ENCODE measurements at places on chromosomes 7 and 10.

DNA sequence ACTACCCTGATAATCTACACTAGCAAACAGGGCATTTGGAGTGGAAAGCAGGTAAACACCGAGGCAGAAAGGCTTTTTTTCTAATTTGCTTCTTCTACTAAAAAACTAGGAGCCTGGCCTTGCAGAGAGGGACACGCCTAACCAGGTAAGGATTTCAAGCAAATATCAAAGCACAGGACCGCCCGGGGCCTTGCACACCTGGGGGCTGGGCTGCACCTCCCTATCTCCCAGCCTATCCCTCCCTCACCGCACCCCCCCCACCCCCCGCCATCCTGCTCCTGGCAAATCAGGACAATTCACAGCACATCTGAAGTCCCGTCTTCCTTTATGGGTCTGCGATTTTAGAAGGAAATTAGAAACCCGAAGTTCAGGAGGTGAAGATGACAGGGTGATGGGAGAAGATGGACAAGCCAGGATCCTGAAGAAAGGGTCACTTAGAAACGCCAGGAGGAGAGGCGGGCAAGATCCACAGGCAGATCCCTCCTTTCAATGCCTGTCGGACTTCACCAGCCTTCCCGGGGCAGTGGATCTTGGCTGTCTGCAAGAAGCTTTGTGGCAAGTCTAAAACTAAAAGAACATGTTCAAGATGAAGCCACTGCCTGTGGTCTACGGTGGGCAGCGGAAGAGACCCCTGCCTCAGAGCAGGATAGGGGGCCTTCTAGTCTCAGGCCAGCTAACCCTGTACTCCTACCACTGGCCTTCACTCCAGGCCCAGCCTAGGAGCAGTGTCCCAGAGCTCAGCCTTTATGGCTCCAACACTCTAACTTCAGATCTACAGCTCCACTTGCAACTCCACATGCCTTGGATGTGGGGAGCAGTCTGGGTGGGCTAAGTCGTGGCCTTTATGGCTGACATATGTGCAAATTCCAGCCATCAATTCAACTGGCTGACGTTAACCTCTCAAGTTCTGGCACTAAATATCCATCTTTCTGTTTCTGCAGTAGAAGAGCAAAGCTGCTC lies 43.9 kb downstream of the TNS3 start:
- DNase-seq: no peak

GRCh38 chr10:69901628-69902505 lies 100.2 kb downstream of the COL13A1 start:
- peak; percentile 88 for DNase-seq

DNA sequence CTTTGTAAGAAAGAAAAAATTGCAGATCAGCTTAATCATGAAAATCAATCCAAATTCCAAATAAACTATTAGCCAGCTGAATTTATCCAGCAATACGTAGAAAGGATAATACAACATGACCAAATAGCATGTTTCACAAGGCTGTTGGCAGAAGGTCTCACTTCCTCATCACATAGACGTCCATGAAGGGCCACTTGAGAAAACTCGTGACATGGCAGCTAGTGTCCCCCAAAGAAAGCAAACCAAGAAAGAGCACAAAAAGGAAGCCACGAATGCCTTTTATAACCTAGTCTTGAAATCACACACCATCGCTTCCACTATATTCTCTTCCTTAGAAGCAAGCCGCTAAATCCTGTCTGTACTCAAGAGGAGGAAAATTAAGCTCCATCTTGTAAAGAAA lies 105.6 kb upstream of the NRBF2 start:
- no peak for DNase-seq

DNA sequence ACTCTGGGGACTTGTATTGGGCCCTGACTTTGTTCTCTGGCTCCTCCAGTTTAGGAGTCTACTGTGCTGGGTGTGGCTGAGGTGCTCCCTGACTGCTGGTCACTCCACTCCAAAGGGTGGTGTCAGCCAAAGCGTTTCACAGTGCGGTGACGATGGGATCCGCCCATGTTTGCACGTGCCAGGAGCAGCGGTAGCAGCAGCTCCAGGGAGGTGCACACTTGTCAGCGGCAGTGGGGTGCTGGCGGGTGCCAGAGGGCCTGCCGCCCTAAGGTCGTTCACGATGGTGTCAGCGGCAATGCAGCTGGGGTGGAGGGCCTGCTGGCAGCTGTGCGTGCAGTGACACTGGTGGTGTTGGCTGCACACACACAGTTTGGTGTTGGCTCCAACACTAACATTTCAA lies 268.5 kb upstream of the AKR1E2 start:
- no peak for DNase-seq

DNA sequence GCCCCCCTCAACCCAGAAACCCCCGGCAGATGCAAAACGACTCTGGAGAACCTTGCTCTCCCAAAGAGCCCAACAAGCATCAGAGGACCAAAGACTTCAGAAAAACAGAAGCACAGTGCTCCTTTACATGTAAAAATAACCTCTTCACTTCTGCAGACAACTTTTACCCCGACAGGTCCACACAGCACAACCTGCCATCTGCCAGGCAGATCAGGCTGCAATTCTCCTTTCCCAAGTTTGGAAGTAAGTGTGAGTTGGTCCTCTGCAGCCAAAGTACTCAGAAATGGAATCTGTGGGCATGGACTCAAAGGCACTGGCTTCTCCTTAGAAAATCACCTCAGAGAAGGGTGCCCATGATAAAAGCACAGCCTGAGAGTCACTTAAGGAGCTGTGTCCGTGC lies 26.0 kb downstream of the DOCK4 start:
- no peak for DNase-seq

GRCh38 chr7:2237109-2237602 lies 4.4 kb upstream of the MAD1L1 start:
- DNase-seq: no peak

- no peak for DNase-seq
Measured at GRCh38 chr7:101108330-101108857, 18.5 kb upstream of the SERPINE1 start.

- no peak for DNase-seq
Measured at GRCh38 chr10:72930276-72930675, 24.3 kb downstream of the PLA2G12B start.

GRCh38 chr7:102823390-102824119 lies 74.8 kb downstream of the FAM185A start:
- DNase-seq: no peak

DNA sequence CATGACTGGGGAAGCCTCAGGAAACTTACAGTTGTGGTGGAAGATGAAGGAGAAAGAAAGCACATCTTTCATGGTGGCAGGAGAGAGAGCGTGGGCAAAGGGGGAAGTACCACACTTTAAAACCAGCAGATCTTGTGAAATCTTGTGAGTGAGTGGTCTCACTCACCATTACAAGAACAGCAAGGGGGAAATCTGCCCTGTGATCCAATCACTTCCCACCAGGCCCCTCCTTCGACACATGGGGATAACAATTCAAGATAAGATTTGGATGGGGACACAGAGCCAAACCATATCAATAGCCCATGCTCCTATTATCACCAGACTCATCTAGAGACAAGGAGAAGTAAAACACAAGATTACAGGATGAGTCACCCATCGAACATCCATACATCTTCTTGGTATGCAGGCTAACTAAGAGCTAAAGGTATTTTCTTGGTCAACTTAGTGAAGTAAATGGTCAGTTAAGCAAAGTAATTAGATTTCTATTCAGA lies 55.3 kb upstream of the YAE1 start:
- DNase-seq: no peak

DNA sequence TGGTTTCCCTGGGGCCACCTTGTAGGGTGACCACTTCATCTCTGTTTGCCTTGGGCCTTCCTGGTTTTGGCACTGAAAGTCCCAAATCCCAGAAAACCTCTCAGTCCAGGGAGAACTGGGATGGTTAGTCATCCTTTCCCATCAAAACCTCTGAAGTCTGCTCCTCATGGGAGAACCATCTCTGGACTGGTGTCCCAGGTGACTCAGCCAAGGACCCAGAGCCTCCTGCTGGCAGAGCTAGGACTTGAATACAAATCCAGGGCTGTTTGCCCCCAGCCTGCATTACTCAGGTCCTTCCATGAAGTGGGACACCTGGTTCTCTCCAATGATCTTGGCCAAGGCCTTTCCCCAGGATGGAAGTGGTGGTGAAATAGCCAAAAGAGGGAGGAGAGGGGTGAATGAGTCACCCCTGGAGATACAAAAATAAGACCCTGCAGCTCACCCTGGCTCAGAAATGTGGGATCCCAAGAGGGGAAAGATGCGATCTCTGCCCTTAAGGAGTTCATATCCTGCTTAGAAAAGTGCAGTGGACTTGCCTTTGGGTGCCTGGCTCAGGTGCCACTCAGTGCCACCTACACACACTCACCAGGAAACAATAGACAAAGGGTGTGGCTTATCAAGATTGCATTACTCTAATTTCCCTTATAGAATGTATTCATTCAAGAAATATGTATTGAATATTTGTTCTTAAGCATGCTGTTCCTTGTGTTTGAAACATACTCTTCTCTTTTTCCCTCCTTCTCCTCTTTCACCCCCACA lies 22.0 kb downstream of the ADRA2A start:
- DNase-seq: no peak

DNA sequence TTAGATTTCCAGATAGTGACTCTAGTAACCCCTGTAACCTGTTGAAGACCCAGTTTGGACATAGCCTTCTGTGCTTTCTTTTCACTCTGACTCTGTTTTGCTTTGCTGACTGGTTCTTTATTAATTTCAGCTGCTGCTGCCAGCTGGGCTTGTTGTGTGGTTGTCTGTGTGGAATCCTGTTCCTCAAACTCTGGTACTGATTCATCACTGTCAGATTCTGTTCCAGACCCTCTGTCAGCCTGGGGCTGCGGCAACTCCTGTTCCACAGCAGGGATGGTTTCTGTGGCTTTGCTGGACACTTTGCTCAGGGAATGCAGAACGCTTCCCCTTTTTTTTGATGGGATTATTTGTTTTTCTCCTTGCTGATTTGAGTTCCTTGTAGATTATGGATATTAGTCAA lies 104.9 kb downstream of the SEC23IP start:
- no peak for DNase-seq

DNA sequence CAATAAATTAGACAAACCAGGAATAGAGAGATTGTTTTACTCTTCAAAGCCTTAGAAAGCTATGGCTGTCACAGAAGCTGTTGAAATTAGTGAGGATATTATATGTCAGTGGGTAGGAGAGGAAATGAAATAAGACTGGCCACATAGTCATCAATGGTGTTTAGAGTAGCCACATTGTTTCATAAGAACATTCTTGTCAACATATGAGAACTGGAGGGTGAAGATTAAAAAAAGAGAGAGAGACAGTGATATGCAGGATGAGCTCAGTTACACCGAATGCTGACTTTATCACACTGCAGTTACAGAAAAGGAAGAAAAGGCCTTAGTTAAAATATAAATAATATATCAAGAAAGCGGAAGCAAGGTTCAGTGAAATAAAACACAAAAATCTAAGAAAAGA lies 412.0 kb downstream of the CNTNAP2 start:
- DNase-seq: no peak

DNA sequence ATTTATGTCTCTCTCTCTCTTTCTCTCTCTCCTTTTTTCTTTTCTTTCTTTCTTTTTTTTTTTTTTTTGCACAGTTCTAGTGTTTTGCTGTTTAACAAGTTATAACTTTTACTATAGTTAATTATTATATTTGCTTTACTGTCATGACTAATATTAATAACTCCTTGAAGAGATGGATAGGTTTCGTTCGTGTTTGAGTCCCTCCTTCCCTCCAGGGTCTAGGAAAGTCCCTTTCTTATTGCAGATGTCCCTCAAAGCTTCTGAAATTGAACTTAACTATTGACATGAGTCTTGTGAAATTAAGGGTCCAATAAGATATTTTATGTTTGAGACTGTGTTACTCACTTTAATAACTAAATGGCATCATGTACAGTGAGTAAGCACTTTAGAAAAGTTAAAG lies 131.4 kb downstream of the PLXDC2 start:
- no peak for DNase-seq

GRCh38 chr10:31700181-31700611 lies 228.4 kb downstream of the ARHGAP12 start:
- no peak for DNase-seq

DNA sequence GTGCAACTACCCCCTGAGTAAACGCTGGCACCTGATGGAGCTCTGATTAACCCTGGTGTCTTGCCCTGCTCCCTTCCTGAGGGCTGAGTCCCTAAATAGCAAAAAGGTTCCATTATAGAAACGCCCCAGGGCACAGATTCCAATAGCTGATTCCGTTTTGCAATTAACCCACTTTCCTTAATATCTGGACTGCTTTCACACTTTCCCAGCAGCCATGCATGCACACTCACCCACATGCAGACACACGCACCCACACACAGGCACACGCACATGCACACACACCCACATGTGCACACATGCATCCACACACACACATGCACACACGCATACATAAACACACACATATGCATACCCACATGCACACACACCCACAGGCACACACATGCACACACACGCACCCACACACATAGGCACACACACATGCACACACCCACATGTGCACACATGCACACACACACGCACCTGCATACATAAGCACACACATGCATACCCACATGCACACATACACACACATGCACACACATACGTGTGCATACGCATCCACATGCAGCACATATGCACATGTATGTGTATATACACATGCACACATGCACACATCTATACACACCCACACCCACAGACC lies 129.3 kb downstream of the PAXIP1 start:
- no peak for DNase-seq

DNA sequence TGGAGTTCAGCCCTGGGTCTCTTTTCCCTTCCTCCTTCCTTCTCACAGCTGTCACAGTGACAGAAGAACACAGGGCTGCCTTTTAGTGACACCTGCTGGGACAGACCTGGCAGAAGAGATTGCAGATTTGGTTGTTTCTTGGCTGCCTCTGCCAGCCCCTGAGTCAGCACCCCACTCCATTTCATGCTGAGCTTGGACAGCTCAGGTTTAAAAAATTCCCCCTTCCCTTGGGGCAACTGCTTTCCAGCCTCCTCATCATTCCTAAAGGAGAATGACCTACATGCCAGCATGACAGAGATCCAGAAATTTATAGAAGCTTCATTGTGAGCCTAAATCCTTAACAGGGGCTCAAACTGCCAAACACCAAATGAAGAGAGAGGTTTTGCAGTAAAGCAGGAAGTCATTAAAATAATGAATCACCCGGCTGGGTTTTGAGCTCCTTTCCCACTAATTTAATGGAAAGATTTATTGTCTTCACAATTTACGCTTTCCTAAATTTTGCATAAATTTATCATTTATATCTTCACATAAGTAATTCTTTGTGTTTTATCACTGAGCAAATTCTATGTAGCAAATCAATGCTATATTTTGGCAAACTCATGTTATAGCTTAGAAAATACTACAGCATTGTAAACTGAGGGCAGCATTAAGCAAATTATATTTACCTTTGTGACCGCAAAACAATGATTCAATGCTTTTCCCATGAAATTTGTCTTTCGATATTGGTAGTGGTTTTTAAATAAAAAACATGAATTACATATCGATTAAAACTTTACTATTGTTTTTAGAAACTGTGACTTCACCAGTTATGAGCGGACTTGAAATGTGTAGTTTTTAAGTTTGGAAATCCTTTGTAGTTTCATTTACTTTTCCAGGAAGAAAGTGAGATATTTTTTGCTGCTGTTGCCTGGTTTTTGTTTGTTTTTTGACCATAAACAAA lies 399.5 kb upstream of the ANKRD30A start:
- no peak for DNase-seq

DNA sequence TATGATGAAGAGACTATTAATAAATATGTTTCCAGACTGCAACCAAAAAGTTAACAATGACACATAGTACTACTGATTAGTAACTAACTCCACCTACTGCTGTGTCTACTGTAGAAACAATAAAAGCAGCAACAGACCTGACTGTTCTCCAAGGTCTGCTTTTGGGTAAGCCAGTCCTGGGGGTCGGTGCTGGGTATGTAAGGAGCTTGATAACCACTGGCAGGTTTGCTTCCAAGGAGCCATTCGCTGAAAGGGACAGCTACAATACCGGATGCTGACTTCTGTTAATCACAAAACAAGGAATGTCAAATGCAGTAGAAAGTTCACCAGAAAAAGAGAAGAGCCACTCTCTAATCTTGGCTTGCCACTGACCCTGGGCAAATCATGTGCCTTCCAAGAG lies 17.7 kb downstream of the NCOA4 start:
- DNase-seq: no peak

Data from small intestine (tissue), 16 donors.